ENCODE measurements at places on chromosomes 4 and X.

DNA sequence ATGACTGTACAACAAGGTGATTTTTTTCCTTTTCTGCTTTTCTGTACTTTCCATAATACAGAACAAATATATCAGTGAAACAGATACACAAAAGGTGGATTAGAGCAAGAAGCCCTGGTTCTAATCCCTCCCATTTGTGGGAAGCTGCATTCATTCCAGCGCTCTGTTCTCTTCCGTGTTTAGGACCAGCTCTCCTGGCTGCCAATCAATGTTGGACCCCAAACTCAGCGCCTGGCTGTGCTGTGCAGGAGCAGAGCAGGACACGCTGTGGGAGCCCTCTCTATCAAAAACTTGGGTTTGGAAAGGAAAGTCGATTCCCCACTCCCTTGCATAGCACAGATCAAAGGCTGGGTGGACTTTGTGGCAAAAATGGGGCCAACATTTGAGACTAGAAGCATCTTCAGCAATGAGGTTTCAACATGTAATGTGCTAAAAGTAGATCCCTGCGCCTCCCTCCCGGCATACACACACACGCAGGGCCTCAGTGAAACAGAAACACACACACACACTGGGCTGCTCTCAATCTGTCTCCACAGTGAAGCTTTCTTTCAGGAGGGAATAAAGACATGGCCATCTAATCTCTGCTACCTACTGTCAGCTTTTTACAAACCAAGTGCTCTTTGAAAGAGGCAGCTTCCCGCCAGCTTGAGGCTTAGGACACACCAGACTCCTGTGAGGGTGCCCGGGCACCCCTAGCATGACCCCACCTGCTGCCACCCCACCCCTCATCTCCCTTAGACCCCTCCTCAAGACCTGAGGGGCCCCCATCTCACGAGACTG, 12.2 kb downstream of the WDR1 start:
- DNase-seq, result no peak

GRCh38 chrX:18664947-18665346, 7.0 kb downstream of the RS1 start:
- no peak for DNase-seq

DNA sequence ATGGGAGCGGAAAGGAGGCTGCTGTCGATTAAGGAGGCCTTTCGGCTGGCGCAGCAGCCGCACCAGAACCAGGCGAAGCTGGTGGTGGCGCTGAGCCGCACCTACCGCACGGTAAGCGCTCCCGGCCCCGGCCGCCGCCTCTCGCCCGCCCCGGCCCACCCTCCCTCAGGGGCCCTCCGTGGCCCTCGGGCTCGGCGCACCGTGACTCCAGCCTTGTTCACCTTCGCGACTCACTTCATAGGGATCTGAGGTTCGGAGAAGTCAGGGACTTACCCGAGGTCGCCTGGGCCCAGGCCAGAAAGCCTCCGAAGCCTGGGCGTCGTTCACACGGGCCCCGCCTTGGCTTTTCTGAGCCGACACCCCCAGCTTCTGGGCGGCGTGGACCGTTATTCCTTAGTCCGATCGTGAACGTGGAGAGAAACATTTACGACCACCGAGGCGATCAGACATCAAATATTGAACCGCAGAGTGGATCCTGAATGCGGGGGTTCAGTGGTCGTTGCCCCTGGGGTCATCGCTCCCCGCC, 362 bp downstream of the NCAPG start:
- no peak for DNase-seq

DNA sequence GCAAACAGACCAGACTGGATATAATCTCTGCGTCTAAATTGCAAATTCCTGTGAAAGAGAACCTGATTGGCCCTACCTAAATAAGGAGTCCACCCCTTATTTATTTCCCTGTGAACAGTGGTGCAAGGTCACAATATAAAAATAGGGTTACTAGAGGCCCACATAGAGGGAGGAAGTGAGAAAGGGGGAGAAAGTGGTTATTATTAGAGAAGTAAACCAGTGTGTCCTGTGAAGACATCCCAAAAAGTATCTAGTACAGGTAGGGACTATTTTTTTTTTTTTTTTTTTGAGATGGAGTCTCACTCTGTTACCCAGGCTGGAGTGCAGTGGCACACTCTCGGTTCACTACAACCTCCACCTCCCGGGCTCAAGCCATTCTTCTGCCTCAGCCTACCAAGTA, 15.0 kb upstream of the FRYL start:
- DNase-seq, result no peak

- no peak for DNase-seq
Observed at GRCh38 chr4:102764901-102765300, 4.1 kb upstream of the MANBA start.

GRCh38 chrX:30865015-30865414, 24.0 kb downstream of the TAB3 start:
- no peak for DNase-seq

DNA sequence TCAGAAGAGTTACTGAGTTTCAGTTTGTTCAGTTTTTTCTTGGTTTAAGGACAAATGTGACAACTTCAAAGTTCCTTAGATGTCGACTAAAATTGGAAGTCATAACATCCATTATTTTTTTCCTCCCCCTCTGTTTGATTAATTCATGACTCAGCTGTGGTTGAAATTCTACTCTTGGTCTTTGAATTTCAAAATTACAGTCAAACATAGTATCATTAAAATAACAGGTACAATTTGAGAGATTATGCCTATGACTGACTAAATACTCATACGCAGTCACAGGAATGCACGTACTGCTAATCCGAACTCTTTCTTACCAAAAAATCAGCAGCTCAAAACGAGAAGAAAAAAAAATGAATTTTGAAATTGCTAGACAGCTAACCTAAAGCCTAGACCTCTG, 1434.8 kb downstream of the RAPGEF2 start:
- no peak for DNase-seq
